NCI-H1436 (cell line): ENCODE measurements at places on chromosomes 2 and 18.

- no peak for DNase-seq
Observed at GRCh38 chr2:197927994-197928393, 123.6 kb downstream of the PLCL1 start.

DNA sequence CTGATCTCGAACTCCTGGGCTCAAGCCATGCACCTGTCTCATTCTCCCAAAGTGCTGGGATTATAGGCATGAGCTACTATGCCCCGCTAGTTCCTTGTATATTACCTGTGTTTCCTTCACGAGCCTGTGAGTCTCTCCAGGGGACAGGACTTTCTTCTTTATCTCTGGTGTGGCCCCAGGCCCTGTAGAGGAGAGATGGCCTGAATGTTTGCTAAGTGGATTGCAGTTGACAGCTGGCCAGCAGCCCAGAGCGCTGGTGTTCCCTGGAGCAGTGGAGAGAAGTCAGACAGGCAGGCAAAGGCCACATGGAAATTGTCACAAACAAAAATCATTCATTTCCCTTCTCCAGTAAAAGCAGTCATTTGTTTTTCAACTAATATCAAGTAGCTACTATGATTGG lies 17.9 kb downstream of the LPIN1 start:
- no peak for DNase-seq

DNA sequence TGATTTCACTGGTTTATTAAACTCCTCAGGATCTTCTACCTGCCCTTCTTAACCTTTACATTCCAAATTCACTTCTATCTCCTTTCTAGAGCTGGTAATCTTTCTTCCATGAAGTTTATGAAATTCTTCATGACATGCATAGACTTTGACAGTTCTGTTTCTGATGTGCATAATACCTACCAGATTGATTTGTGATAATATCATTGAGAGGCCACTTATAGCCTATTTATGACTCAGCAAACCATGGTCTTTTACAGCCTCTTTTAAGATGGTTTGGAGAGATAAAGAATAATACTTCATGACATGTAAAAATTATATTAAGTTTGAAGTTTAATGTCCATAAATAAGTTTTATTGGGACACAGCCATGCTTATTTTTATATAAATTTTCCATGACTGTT lies 14.0 kb downstream of the SCN2A start:
- no peak for DNase-seq

DNA sequence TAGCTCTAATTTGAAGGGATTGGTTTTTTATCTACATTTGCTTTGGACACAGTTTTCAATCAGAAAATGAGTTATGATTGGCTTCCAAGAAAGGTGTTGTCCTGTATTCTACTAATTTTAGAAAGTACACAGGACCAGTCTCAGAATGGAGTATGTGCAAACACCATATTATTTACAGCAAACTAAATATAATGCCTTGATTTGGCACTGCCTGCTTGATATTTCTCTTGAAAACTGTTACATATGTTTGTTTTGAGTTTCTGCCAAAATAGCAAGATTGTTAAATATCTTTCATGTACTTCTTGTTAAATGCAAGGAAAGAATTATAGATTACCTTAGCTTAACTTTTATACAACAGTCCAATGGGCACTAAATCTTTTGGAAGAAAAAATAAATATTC lies 694.9 kb downstream of the KCNJ3 start:
- DNase-seq: no peak

GRCh38 chr2:98382739-98383138 lies 36.5 kb downstream of the CNGA3 start:
- DNase-seq: no peak

GRCh38 chr2:152585830-152586484 lies 131.3 kb downstream of the PRPF40A start:
- no peak for DNase-seq

- peak; percentile 26 for DNase-seq
Observed at GRCh38 chr2:210461401-210461800, 15.2 kb downstream of the LANCL1 start.

DNA sequence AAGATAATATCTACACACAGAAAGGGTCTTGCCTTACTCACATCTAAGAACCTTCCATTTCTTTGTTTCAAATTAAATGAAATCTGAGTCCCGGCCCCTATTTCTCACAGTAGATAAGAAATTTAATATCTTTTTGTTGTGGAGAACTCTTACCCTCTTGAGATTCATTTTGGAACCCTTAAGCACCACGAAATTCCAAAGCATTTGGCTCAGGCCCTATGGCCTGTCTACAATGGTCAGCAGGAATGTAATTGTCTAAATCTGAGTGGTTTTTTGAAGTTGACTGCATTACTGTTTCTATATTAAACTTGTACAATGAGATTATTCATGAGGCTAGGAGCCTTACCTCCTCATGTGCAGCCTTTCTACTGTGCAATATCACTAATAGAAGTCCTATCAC lies 723.3 kb downstream of the TSN start:
- DNase-seq: no peak

- no peak for DNase-seq
Observed at GRCh38 chr2:143513081-143513480, 383.9 kb downstream of the ARHGAP15 start.

GRCh38 chr2:45980161-45980865 lies 316.9 kb upstream of the EPAS1 start:
- no peak for DNase-seq

- peak; percentile 0 for DNase-seq
Observed at GRCh38 chr2:86396291-86396785, 44.8 kb upstream of the KDM3A start.

DNA sequence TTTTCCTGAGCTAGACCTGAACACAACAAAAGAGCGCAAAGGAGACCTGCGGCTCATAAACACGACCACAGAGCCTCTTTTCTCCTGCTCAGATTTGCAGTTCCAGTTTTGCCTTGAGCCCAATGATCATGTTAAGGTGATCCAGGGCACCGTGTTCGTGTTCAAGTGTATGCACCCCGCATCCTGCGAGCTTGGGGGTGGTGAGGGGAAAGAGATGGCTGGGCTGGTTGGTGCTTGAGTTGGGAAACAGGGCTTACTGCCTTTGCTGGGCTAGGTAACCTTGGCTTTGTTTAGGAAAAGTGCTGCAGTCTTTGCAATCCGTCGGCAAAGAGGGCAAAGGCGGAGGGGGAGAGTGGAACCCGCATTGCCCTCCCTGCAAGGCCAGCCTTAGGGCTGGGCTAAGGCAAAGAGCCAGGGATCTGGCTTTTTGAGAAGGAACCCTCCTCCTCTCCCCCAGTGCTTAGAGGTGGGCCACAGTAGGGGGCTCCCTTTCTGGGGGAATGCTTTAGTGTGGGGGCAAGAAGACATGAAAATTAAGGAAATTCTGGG lies 1.3 kb downstream of the HOXD10 start:
- DNase-seq: no peak

GRCh38 chr2:215918901-215919599 lies 94.3 kb downstream of the MREG start:
- DNase-seq: no peak

DNA sequence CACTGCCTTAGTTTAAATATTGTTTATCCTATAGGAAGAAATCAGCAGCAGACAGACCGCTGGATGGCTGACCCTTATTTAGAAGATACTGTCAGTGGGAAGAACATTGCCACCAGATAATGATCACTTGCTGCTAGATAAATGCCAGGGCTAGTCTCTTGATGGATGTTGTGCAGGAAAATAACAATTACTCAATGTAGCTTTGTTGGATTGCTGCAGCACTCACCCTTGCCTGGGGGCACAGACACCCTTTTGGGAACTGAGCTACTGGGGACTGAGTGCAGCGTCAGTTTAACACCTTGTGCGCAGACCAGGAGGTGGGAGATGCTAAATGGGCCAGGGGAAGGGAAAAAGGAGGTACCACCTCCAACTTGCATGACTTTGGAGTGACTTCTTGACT lies 64.2 kb upstream of the CAPN13 start:
- no peak for DNase-seq

- no peak for DNase-seq
Observed at GRCh38 chr2:151902829-151903228, 74.6 kb upstream of the ARL5A start.

GRCh38 chr2:101587251-101587650 lies 110.3 kb upstream of the MAP4K4 start:
- no peak for DNase-seq
